Activated CD4-positive, alpha-beta T cell treated with anti-CD3 and anti-CD28 coated beads, Interleukin-2, amount 50 U/mL, for 4 hours (primary cell): ENCODE measurements at places on chromosomes 3 and 15.

DNA sequence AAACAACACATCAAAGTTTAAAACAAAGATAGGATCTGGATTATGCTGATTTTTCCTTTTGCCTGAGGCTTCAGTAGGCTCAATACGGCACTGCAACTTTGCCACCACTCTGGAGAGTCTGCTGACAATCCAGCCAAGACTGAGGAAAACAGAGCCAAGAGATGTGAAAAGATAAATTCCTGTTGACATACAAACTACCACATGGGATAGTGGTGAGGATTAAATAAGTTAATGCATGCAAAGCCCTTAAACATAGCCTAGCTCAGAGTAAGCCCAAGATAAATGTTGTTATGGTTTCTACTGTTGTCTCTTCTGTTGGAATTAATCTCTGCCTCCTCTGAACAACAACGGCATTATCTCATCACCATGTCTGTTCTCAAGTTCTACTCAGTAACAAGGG lies 245.9 kb upstream of the LMCD1 start:
- no peak for DNase-seq

- no peak for DNase-seq
Measured at GRCh38 chr3:119538772-119539171, 20.6 kb downstream of the CD80 start.

GRCh38 chr15:82064824-82065223 lies 19.0 kb upstream of the MEX3B start:
- no peak for DNase-seq

- DNase-seq, result no peak
Measured at GRCh38 chr3:66432767-66433521, 67.9 kb downstream of the LRIG1 start.

DNA sequence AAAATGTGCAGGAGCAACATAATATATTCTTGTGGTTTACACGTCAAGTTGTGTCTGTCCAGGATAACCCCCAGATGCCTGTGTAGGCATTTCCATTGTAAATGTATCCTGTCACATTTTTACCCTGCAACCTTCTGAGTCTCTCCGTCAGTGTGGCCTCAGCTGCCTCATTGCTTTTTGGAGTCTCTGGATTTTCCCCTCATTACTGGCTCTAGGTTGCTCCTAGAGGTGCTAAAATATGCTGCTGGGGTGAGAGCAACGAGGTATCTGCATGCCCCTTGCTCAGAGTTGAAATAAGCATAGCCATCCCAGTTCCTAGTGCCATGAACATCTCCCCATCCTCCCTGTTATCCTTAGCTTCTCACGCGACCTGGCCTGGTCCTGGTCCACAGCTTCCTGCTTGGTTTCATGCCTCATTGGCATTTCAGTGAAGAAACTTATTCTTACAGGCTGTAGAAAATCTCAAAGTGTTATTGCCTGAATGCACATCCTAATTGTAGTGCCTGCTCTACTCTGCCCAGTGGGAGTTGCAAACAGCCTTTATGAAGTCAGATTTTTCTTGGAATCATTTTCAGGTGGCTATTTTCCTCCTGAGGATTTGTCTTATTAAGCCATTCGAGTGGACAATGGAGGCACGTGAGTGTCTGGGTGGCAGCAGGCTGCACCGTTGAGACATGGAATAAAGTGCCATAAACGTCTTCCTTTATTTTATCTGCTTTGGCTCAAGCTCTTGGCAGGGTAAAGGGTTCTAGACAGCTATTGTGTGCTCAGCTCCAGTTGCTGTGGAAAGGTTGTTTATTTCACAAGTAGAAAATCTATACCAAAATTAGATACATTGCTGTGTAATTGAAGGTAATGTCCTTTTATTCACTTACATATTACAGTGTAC lies 33.2 kb downstream of the OXNAD1 start:
- no peak for DNase-seq

DNA sequence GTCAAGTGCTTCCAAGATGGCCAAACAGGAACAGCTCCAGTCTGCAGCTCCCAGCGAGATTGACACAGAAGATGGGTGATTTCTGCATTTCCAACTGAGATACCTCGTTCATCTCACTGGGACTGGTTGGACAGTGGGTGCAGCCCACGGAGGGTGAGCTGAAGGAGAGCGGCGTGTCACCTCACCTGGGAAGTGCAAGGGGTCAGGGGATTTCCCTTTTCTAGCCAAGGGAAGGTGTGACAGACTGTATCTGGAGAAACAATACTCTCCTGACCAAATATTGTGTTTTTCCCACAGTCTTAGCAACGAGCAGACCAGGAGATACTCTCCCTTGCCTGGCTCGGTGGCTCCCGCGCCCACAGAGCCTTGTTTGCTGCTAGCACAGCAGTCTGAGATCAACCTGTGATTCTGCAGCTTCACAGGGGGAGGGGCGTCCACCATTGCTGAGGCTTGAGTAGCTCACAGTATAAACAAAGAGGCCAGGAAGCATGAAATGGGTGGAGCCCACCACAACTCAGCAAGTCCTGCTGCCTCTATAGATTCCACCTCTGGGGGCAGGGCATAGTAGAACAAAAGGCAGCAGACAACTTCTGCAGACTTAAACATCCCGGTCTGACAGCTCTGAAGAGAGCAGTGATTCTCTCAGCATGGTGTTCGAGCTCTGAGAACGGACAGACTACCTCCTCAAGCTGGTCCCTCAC lies 293.5 kb upstream of the SUCLG2 start:
- DNase-seq, result peak; percentile 35

DNA sequence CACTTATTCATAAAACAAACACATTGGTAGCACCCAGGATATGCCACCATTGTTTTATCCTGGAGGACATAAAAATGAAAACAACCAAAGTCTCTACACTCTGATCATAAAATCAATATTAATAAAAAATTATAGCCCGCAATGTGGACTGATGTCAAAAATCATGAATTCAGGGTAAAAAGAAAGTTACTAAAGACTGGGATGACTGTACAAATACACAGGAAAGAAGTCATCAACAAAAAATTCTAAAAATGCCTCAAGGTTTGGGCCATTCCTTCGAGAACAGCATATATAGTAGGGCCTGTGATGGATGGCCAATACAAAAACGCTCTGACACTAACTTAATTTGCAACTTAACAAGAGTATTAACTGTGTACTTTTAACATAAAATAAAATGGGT lies 76.8 kb downstream of the THBS1 start:
- DNase-seq, result no peak

DNA sequence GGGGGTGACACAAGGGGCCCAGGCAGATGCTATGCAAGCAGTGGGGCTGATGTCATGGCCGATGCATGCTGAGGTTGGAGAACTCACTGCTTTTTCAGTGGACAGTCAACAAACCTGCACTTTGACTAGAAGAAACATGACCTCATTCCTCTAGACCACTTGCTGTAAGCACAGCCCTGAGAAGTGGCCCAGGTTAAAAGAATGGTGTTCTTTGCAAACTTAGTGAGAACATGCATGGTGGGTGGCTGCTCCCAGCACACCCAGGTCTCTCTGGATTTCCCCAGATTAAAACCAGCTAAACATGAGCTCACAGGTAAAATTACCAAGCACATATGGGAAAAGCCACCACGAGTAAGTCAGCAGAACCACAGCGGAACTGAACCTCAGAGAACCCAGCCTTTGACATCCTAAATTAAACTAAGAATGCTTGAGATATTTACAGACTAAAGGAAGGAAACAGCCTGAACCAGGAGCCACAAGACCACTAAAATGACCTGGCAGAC lies 15.5 kb downstream of the DLEC1 start:
- no peak for DNase-seq

DNA sequence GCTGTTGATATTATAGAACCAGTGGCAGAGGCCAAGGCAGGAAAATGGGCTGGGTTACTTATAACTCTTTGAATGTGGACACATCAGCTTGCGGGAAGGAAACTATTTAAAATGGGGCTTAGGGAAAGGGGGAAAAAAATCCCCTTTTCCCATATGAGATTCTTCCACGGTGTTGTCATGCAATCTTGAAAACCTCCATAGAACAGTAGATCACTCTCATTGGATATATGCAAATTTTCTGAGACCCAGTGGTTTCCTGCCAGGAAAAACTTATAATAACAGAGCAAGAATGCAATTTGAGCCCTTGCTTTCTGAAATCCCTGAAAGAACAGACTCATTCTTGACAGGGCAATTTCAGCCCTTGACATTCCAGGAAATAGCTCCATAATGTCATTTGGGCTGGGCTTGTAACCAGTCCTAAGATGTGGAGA lies 31.1 kb downstream of the TMEM212 start:
- no peak for DNase-seq

DNA sequence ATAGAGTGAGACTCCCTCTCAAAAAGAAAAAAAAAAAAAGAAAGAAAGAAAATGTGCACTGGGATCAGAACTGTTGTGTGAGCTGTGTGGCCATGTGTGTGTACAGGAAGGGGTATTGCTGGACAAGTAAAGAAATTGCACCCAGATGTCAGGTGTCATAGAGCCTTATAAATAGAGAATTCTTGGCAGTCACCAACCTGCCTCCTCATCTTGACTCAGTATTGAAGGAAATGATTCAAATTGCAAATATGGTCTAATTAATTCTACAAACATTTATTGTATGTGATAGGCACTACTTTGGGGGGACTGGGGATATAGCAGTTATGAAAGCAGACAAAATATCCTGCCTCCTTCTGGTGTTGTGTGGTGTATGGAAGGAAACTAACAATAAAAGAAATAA lies 243.8 kb upstream of the TTC14 start:
- DNase-seq, result no peak

GRCh38 chr3:171712171-171712938 lies 97.9 kb downstream of the PLD1 start:
- DNase-seq, result no peak

DNA sequence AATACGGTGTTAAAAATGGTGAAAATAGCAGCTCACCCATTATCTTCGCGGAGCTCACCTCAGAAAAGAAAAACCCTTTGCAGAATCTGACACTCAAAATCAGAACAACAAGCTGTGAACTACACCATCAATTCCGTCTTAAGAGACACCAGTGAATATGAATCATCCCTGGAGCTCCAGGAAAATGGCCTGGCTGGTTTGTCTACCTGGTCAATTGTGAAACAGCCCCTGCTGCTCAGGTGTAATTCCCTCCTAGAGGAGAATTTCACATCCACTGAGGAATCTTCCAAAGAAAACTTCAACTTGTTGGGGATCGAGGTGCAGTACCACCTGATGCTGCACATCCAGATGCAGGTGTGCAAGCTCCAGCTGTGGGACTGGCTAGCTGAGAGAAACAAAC lies 3.0 kb upstream of the XRN1 start:
- DNase-seq, result no peak

DNA sequence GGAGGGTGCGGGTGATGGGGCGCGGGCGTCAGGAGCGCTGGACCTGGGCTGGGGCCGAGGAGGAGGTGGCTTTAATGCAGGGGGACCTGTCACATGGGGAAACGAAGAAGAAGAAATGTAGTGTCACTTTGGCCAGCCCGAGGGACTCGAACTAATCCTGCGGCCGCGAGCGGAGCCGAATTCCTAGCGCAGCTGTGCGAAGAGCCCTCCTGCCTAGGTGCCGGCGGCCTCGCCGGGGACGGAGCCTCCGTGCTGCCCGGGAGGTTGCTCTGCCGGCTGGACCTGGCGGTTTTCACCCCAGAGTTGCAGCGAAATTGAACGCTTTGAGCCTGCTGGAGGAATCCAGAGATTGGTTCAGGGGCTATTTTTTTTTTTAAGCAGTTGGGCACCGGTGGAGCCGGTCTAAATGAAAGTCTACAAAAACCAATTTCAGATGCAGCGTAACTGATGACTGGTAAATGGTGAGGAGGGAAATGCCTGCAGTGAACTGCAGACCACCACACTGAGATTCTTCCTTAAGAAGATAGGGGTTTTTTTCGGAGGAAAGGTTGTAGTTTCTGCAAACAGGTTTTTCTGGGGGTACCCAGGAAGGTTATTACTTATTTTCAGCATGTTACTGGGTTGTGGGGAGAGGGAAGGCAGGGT lies 662 bp downstream of the TMEM108 start:
- DNase-seq, result no peak

DNA sequence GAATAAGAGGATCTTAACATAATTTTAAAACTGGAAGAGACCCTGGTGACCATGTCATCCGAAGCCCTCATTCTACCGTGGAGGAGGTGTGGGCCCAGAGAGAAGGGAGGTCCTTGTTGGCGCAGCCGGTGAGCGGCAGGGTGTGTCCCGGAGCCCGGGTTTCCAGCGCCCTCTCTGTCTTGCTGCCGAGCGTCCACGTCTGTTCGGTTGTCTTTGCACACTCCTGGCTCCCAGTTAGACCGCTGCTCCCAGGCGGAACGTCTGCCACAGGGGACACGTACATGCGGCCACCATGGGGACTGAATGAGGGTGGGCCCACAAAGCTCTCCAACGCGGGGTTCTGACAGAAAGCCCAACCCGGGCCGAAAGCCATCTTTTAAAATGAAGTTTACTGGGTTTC lies 6.6 kb upstream of the MUC4 start:
- no peak for DNase-seq

GRCh38 chr3:42731476-42732195 lies 29.0 kb upstream of the HHATL start:
- no peak for DNase-seq

- DNase-seq, result no peak
Measured at GRCh38 chr3:135261916-135262315, 466.9 kb downstream of the EPHB1 start.

DNA sequence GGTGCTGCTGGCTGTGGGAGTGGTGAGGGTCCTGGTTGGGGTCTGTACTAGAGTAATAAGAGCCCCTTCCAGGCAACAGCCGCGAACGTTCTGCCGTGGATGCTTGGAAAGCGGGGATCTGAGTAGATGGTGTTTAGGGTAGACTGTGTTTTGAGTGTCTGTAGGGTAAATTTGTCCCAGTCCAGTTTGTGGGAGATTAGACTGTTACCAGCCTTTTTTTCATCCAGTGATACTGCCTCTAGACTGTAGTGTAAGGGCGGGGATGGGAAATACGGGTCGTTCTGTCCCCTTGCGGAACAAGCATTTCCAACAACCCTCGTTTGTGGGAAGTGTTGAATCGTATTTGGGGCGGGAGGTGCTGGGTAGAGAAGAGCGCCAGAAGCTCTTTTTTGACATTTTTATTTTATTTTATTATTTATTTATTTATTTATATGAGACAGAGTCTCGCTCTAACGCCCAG lies 424 bp downstream of the HAUS2 start:
- no peak for DNase-seq

- DNase-seq, result peak; percentile 83
Measured at GRCh38 chr15:51829376-51830275, at the start of gene TMOD3. Gene TMOD3 (plus strand): TSS chr15:51829653. CDS start chr15:51862885, 33,232 bp downstream.

DNA sequence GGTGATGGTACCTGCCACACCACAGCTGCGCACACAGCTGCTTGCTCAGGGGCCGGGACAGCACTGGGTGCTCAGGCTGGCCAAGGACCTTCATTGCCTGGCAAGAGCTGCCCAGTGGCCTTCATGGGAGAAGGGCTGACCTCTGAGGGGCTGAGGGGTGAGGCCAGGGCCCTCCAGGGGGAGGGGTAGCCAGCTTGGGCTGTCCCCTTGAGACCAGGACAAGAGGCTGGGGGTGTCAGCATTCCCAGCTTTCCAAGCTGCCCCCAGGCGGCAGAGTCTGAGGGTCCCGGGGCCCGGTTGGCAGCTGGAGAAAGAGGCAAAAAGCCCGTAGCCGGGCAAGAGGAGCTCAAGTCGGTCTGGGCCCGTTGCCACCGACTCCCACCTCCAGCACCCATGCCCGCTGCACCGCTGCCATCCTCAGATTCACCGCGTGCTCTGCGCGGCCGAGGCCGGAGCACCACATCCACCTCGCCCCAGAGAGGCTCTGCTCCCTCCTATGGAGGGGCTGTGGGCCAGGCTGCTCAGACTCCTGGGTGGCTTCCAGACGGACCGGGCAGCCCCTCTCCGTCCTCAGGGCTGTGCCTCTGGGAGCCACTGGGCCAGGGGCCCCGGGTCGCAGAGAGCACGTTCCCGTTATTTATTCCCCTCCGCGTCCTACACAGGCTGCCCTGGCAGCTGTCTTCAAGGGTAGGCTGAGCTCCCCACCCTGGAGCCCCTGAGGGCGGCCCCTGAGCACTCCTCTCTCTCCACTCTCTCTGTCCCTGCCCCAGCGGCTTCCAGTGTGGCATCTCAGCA lies 51.5 kb downstream of the PLXNA1 start:
- no peak for DNase-seq
